ENCODE measurements at places on chromosomes 16 and 17.

GRCh38 chr17:61584866-61585265 lies 6.2 kb downstream of the NACA2 start:
- DNase-seq, result no peak

GRCh38 chr17:50836826-50837225 lies 1.4 kb downstream of the WFIKKN2 start:
- DNase-seq, result no peak

- no peak for DNase-seq
Observed at GRCh38 chr16:73058616-73059409, 10.9 kb upstream of the ZFHX3 start.

- peak; percentile 73 for DNase-seq
Observed at GRCh38 chr16:30628628-30629540, 18.7 kb upstream of the ZNF689 start.

GRCh38 chr17:43528319-43528987 lies 17.7 kb downstream of the ETV4 start:
- no peak for DNase-seq

Data from activated T-helper 1 cell treated with Interleukin-2 at 50 U/mL for 16 hours (primary cell).